Activated naive CD8-positive, alpha-beta T cell treated with anti-CD3 and anti-CD28 coated beads for 36 hours (primary cell): ENCODE measurements at places on chromosomes 13 and 19.

DNA sequence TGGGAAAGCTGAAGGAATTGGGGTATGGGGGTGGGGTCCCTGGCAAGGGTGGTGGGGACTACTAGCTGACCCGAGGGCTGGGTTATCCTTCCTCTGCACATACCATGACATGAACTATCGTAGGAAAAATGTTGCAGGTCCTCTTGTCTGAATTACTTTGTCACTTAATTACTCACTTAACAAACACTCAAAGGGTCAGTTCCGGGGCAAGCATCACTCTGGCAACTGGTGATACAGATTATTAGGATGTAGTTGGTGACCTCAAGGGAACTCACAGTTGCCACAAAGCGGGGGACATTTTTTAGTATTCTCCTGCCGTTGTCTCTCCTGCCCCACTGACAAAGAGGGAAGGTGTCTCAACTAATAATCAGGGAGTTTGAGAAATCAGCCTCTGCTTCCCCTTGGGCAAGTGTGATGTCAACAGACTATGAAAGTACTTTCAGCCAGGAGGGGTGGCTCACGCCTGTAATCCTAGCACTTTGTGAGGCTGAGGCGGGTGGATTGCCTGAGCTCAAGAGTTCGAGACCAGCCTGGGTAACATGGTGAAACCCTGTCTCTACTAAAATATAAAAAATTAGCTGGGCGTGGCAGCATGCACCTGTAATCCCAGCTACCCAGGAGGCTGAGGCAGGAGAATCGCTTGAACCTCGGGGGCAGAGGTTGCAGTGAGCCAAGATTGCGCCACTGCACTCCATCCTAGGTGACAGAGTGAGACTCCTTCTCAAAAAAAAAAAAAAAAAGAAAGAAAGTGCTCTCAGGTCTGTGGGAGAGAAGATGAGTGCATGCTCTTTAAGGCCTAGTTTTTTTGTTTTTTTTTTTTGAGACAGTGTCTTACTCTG lies 10.3 kb downstream of the DNAJB1 start:
- H3K27me3 ChIP-seq, result no peaks in the 10 kb centered on the region
- peak overlapping the region; percentile 46 for H3K27ac ChIP-seq
- peaks cover 6% of the 10 kb centered on the region for H3K36me3 ChIP-seq
- no peak overlapping the region for H3K4me3 ChIP-seq

DNA sequence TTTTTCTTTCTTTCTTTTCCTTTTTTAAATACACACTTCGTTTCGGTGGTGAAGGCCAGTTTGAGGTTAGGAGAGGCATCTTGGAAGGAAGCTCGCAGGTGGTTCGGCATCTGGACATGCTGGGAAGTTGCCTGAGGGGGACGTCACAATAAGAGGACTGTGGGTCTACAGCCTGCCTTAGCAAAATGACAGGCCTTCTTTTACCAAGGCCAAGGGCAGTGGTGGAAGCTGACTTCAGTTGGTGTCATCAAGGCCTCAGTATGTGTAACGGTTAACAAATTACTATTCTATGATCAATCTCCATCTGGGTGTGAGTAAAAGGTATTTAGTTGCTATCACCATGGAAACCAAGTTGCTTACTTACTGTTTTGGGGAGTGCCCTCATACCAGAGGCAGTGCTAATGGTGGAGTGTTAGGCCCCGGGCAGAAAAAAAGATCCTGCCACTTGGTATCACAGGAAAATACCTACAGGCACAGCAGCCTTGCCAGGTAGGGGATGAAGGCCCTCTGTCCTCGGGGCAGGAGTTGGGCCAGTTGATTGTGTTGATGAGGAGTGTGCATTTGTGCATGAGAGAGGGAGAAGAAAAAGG lies 10.3 kb downstream of the ACTN4 start:
- H3K4me1 ChIP-seq, result peaks cover 49% of the 10 kb centered on the region
- H3K36me3 ChIP-seq, result peaks cover 29% of the 10 kb centered on the region
- H3K4me3 ChIP-seq, result no peak overlapping the region
- no peak for DNase-seq

- peaks cover 32% of the 10 kb centered on the region for H3K36me3 ChIP-seq
- H3K4me1 ChIP-seq, result peaks cover 55% of the 10 kb centered on the region
- DNase-seq, result no peak
Measured at GRCh38 chr19:51367255-51367564, 1.0 kb upstream of the ETFB start.

- peaks cover 2% of the 10 kb centered on the region for H3K27me3 ChIP-seq
- H3K4me3 ChIP-seq, result no peak overlapping the region
- H3K4me1 ChIP-seq, result peaks cover 30% of the 10 kb centered on the region
- DNase-seq, result no peak
- H3K36me3 ChIP-seq, result peaks cover 20% of the 10 kb centered on the region
Measured at GRCh38 chr19:54142166-54142780, 4.7 kb downstream of the CNOT3 start.

DNA sequence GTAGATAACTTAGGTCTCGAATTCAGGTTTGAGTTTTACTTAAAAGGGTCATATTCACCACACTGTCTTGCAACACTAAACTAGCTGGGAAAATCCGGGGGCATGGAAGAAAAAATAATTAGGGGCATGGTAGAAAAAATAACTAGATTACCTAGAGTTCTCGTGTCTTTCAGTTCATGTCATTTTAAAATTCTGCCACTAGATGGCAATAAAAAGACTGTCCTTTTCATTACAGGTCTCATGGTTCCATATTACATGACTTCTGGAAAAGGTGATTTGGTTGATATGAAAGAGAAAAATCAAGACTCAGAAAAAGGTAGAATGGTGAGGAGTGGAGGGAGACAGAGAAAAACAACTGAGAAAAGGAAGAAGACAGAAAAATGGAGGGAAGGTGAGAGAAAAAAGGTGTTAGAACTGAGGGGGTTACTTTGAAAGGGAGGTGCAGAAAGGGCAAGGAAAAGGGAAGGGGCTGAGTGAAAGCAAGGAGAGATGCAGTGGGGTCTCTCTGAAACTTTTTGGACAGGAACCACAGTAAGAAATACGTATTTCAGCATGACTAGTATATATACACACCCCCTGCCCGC lies 299.0 kb downstream of the KLF12 start:
- peaks cover 2% of the 10 kb centered on the region for H3K36me3 ChIP-seq
- H3K4me1 ChIP-seq, result peaks cover 31% of the 10 kb centered on the region
- H3K27me3 ChIP-seq, result no peaks in the 10 kb centered on the region
- DNase-seq, result no peak

- no peaks in the 10 kb centered on the region for H3K27me3 ChIP-seq
- H3K27ac ChIP-seq, result no peak overlapping the region
- peaks cover 1% of the 10 kb centered on the region for H3K36me3 ChIP-seq
- no peak overlapping the region for H3K4me3 ChIP-seq
- peaks cover 40% of the 10 kb centered on the region for H3K4me1 ChIP-seq
Measured at GRCh38 chr19:18427080-18427742, 8.0 kb downstream of the SSBP4 start.

- H3K36me3 ChIP-seq, result no peaks in the 10 kb centered on the region
- H3K4me1 ChIP-seq, result peaks cover 5% of the 10 kb centered on the region
- H3K4me3 ChIP-seq, result no peak overlapping the region
- H3K27ac ChIP-seq, result no peak overlapping the region
Measured at GRCh38 chr13:42532561-42533335, 41.2 kb upstream of the TNFSF11 start.

- no peaks in the 10 kb centered on the region for H3K4me1 ChIP-seq
- H3K4me3 ChIP-seq, result no peak overlapping the region
- DNase-seq, result no peak
Measured at GRCh38 chr13:27678306-27679040, 56.8 kb downstream of the POLR1D start.

GRCh38 chr19:10289836-10290356 lies at the start of gene ICAM5:
Gene ICAM5, plus strand, starts transcription at chr19:10289952. Its CDS starts 92 bp downstream, at chr19:10290044.
- peaks cover 79% of the 10 kb centered on the region for H3K27me3 ChIP-seq
- peak; percentile 57 for DNase-seq
- H3K36me3 ChIP-seq, result peaks cover 16% of the 10 kb centered on the region

GRCh38 chr13:30159446-30159839 lies 147.9 kb downstream of the KATNAL1 start:
- H3K36me3 ChIP-seq, result no peaks in the 10 kb centered on the region
- peak; percentile 64 for DNase-seq
- no peaks in the 10 kb centered on the region for H3K27me3 ChIP-seq
- no peak overlapping the region for H3K4me3 ChIP-seq

GRCh38 chr19:50398675-50399367 lies 14.7 kb downstream of the POLD1 start:
- peaks cover 11% of the 10 kb centered on the region for H3K36me3 ChIP-seq
- H3K4me3 ChIP-seq, result no peak overlapping the region
- no peaks in the 10 kb centered on the region for H3K27me3 ChIP-seq
- DNase-seq, result no peak
- no peak overlapping the region for H3K27ac ChIP-seq

DNA sequence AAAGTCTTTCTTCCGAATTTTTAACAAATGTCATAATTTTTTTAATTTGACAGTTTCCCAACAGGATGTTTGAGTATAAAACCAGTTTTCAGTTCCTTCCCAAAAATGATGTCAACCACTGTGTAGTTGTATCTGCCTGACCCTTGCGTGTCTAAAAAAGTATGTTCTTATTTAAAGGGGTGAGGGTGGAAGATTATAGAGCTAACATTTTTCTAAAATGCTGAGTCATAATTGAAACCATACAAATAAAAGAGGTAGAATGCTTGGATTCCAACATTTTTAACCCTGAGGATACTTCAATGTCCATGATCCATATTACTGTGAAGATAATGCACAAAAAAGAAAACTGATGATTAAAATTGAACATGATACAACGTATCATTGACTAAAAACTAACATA lies 1388.8 kb downstream of the UQCRFS1 start:
- H3K27ac ChIP-seq, result no peak overlapping the region
- peaks cover 29% of the 10 kb centered on the region for H3K36me3 ChIP-seq
- no peak overlapping the region for H3K4me3 ChIP-seq
- H3K27me3 ChIP-seq, result no peaks in the 10 kb centered on the region

DNA sequence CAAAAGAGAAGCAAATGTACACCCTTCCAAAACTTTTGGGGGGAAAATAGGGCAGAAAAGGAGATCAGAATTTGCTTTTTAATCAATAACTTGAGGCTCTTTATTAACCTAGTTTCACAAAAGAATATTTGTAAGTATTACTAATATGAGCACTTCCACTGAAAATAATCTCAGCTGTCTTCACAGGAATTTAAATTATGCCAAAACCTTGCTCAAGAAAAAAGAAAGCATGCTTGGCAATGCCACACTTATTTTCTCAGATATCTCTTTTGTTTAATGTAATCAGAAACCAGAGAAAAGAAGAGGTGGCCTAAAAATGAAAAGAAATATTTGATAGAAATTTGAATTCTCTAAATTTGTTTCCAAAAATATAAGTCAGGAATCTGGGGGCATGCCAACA lies 234.9 kb upstream of the GPC6 start:
- no peak overlapping the region for H3K27ac ChIP-seq
- H3K4me1 ChIP-seq, result no peaks in the 10 kb centered on the region
- no peak overlapping the region for H3K4me3 ChIP-seq
- no peak for DNase-seq

- peaks cover 5% of the 10 kb centered on the region for H3K4me1 ChIP-seq
- H3K36me3 ChIP-seq, result peaks cover 27% of the 10 kb centered on the region
- peak; percentile 81 for DNase-seq
- H3K27ac ChIP-seq, result peak overlapping the region; percentile 20
Measured at GRCh38 chr19:11035441-11036377, 53.6 kb upstream of the LDLR start.

- no peak for DNase-seq
- peaks cover 8% of the 10 kb centered on the region for H3K27me3 ChIP-seq
- peaks cover 18% of the 10 kb centered on the region for H3K36me3 ChIP-seq
- peak overlapping the region; percentile 48 for H3K4me3 ChIP-seq
- H3K27ac ChIP-seq, result no peak overlapping the region
Measured at GRCh38 chr13:76882431-76882830, 3.8 kb downstream of the KCTD12 start.

- peaks cover 66% of the 10 kb centered on the region for H3K27me3 ChIP-seq
- no peak for DNase-seq
- H3K27ac ChIP-seq, result no peak overlapping the region
- H3K4me1 ChIP-seq, result peaks cover 18% of the 10 kb centered on the region
Measured at GRCh38 chr19:5436106-5436947, 18.9 kb upstream of the ZNRF4 start.

GRCh38 chr19:13098277-13099072 lies 4.2 kb downstream of the LYL1 start:
- peak overlapping the region; percentile 65 for H3K27ac ChIP-seq
- H3K4me3 ChIP-seq, result peak overlapping the region; percentile 63
- DNase-seq, result no peak
- H3K27me3 ChIP-seq, result peaks cover 52% of the 10 kb centered on the region
- peaks cover 7% of the 10 kb centered on the region for H3K36me3 ChIP-seq
- peaks cover 44% of the 10 kb centered on the region for H3K4me1 ChIP-seq

GRCh38 chr19:35261356-35262100 lies 7.2 kb upstream of the USF2 start:
- H3K4me3 ChIP-seq, result no peak overlapping the region
- peaks cover 41% of the 10 kb centered on the region for H3K4me1 ChIP-seq
- DNase-seq, result no peak
- H3K27ac ChIP-seq, result peak overlapping the region; percentile 40
- H3K36me3 ChIP-seq, result peaks cover 5% of the 10 kb centered on the region

DNA sequence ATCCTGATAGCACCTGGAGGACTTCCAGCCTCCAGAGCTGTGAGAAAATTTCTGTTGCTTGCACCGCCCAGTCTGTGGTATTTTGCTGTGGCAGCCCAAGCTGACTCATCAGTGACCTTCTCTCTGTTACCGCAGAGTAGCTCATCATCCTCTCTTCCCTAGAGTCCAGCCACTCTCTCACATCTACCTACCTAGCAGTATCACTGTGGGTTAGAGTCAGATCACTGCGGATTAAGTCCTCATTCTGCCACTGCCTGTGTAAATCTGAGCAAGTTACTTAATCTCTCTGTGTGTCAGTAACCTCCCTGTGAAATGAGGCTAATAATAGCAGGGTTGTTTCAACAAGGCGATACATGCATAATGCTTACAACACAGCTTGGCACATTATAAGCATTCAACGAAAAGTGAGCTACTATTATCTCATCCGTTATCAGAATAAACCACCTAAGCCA lies 40.3 kb upstream of the USPL1 start:
- DNase-seq, result peak; percentile 47
- no peaks in the 10 kb centered on the region for H3K27me3 ChIP-seq
- no peak overlapping the region for H3K4me3 ChIP-seq

DNA sequence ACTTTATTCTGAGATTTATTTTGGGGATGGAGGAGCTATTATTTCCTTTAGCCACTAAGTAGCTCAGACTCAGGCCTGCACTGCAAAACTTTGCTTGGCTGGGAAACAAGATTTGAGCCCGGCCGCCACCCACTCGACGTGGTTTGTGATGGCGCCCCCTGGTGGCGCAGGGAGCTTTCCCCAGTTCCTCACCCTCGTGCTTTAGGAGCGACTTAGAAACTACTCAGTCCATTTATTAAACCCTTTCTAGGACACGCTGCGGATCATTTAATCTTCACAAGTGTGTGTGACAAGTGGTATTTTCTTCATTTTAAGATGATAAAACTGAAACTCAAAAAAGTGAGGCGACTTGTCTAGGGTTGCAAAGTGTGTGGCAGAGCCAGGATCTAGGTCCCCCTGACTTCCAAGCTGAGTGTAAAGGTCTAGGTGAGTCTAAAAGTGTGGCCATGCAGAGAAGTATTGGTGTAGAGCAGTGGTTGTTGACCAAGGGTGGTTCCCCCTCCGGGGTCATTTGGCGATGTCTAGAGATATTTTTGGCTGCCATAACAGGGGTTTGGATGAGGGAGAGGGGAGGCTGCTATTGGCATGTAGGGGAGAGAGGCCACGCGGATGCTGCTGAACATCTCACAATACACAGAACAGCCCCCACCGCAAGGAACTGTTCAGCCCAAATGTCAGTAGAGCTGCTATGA lies 2.2 kb downstream of the CXCL17 start:
- no peak overlapping the region for H3K4me3 ChIP-seq
- H3K27ac ChIP-seq, result no peak overlapping the region
- no peaks in the 10 kb centered on the region for H3K36me3 ChIP-seq
- H3K4me1 ChIP-seq, result peaks cover 19% of the 10 kb centered on the region
- DNase-seq, result peak; percentile 78

GRCh38 chr13:98823442-98823841 lies 71.0 kb upstream of the SLC15A1 start:
- peaks cover 11% of the 10 kb centered on the region for H3K36me3 ChIP-seq
- no peak for DNase-seq
- no peak overlapping the region for H3K4me3 ChIP-seq
- no peaks in the 10 kb centered on the region for H3K27me3 ChIP-seq
- no peak overlapping the region for H3K27ac ChIP-seq
